COR-L47 (cell line): ENCODE measurements at places on chromosomes 6 and 20.

DNA sequence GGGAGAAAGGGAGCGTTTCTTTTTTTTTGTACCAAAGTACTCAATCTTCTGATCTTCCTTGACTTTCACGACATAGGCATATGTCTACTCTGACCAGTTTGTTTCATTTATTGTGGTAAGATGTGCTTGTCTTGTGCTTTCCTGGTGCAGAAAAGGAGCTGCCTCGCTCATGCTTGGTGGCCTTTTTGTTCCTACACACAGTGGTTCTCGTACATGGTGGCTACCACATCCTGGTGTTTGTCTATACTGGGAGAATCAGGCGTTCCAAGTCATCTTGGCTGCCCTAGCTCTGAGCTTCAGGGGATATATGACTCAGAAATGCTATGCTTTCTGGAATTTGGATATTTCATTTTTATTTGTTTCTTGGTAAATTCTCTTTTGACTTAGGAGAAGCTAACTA, 31.8 kb downstream of the MYB start:
- DNase-seq: no peak

DNA sequence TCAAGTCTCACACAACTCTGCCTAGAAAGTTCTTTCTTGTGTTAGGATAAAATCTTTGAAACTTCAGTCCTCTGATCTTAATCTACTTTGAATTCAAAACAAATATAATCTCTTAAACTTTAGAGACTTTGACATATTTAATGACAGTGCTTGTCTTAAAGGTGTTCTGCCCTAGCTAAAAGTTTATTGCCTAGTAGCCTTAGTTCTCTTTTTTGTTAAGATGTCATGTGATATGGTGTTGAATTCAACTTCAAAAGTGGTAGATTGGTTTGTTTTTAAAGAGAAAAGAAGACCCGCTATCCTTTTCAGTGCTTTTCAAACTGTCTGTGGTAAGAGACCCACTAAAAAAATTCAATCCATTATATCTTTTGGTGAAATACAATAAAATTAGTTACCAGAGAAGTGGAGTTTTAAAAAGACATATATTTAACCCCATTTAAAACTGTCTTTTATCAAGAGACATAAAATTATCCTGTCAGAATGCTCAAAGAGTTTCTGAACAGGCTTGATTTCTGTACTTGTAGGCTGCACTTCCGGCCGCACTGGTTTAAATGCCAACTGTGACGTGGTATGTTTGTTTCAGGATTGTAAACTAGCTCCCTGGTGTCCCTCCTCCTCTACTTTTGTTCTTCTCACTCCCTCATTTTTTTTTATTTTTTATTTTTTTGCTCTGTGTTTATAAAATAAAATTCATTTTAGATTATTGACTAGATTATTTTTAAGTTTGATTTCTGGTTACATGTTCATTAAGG, 76.5 kb downstream of the QKI start:
- DNase-seq: no peak

- DNase-seq: peak; percentile 70
Measured at GRCh38 chr20:38152175-38152620, 12.9 kb downstream of the TGM2 start.

DNA sequence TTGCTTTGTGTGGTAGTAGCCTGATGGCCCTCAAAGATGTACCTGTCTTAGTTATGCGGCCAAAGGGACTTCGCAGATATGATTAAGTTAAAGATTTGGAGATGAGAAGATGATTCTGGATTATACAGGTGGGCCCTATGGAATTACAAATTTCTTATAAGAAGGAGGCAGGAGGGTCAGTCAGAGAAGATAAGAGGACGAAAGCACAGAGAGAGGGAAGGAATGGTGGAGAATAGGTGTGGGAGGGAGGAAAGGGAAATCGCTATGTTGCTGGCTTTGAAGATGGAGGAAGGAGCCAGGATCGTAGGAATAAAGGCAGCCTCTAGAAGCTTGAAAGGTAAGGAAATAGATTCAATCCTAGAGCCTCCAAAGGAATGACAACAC, 1.2 kb upstream of the TSPYL1 start:
- DNase-seq: no peak

DNA sequence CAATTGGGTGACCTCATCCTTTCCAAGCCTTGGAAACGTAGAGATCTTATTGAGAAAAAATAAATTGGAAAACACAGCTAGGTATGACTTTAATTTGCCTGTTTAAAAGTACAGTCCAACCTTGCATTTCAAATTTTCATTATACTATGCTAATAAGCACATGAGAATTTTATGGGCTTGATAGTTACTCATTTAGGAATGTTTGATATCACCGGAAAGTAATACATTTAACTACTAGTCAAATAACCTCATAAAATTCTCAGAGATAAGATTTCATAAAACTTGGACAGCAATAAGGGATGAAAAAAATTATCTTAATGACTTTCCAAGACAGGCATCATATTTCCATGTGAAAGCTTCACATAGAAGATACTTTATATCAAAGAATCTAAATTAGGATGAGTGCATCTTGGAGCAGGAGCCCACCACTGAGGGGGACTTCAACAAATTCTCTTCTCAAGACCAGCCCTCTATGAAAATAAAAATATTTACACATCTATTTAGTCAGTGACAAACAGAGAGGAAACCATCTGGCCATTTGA, 236.3 kb downstream of the EPHA7 start:
- DNase-seq: no peak

DNA sequence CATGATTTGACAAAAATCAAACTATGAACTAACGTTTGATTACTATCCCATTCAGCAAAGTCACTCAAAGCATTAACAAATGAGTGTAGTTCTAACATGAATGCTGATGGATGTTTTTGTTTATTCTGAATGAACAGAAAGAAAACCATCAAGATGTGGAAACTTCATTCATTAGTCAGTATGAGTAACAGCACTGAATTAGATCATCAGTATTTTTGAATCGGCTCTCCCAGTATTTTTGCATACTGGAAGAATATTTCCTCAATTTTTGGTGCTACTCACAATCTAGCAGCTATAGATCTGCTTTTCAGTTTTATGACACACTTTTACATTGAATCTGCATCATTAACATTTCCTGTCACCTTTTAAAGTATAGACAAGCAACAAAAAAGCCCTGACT, 63.8 kb upstream of the CD83 start:
- no peak for DNase-seq
